ENCODE measurements at places on chromosomes 2 and 18.
A peak's percentile ranks its signal among the peaks of the same experiment; 100 is the strongest.

DNA sequence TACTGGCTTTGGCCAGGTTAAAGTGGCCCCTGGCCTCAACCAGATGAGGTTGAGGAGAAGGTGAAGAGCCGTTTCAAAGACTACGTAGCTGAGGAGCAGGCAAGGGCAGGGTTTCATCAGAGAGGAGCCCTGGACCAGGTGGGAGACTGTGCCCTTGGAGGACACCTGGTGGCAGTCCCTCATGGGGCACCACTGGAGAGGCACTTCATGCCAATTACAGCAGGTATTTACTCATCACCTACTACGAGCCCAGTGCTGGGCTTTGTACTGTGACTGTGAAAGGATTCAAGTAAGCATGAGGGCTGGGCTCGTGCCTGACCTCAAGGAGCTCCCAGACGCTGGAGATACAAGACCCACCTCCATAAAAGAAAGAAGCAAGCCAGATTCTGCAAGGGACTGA lies 37.6 kb downstream of the SMAD7 start:
- DNase-seq: no peak

GRCh38 chr2:241848761-241849615 lies 9.7 kb downstream of the PDCD1 start:
- DNase-seq: no peak

DNA sequence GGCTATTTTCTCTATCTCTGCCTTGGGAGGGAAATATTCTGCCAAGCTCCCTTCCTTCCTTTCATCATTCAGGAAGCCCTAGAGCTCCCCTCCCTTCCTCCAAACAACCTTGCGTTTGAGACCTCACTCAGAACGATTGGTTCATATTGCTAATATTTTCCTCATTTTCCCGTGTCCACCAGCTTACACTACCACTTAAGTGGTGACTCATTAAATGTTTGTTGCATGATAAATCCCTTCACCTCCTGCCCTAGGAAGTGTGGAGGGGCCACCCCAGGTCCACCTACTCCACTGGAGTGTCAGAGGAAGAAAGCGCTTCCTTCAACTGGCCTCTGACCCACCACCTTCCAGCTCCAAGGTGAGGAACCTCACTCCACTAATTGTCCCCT lies 2.3 kb upstream of the LPIN2 start:
- DNase-seq: peak; percentile 32

DNA sequence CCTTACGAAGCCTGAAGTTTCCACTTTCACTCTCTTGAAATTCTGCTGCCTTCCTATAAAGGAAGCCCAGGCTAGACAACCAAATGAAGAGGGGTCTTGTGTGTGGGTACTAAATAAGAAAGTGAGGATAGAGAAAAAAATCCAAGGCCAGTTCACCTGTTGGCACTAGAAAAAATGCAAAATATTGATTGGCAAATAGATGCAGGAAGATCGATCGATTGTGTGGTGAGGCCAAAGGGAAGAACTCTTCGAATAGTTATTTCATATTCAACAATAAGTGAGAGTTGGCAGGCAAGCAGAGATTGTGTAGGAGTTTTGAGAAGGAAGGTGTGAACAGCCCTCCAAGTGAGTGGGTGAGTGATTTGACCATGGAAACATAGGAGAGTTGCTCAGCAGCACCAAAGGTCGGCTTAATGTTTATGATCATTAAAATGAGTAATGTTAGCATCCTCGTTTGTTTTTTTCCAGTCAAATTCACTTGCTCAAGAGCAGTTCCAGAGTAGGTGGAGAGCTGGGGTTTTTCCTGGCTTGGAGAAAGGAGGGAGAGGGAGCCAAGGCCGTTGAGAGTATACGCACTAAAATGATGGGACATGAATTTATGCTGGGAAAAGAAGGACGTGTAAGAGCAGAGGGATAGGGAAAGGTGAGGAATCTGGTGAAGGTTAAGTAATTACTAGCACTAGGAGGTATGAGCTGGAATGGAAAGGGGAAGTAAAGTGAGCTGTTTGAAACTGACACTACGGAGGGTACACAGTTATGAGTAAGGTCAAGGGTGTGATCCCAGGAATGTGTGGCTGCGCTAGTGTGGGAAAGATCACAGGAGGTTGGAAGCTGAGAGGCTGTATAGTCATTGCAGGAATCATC lies 1.1 kb upstream of the NAPG start:
- no peak for DNase-seq

DNA sequence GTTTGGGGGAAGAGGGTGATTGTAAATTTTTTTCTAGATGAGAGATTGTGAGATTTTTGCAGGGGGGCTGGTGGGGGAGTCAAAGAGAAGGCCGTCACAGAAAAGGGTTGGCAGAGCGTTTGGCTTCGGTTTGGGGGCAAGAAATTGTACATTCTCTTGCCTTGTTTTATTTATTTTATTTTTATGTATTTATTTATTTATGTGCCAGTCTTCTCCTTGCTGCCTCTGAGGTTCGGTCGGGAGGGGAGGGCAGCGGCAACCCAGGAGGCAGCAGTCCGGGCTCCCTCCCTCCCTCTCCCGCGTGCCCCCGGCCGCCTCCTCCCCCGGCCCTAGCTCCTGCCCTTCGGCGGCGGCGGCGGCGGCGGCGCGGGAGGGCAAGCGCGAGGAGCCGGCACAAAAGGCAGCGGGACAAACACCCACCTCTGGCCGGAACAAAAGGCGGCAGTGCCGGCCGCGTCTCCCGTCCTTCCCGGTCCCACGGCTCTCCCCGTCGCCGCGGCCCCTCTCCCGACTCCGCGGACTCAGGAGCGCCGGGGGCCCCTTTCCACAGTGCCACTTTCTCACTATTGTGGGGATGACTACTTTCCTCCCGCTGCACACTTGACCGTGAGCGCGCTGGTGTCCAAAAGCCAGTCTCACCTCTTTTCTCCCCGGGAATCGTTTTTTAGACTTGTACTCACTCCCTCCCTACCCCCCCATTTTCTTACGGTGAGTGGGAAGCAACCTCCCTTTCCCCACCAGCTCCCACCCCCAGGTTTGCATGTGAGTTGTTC lies 1.2 kb downstream of the BCL11A start:
- DNase-seq: peak; percentile 54

- no peak for DNase-seq
These were observed 22.9 kb downstream of the WIPF1 start for GRCh38 chr2:174574657-174575056.
